Activated CD8-positive, alpha-beta memory T cell treated with anti-CD3 and anti-CD28 coated beads, Interleukin-2, amount 50 U/mL, for 48 hours (primary cell): ENCODE measurements at places on chromosomes 12 and 14.

DNA sequence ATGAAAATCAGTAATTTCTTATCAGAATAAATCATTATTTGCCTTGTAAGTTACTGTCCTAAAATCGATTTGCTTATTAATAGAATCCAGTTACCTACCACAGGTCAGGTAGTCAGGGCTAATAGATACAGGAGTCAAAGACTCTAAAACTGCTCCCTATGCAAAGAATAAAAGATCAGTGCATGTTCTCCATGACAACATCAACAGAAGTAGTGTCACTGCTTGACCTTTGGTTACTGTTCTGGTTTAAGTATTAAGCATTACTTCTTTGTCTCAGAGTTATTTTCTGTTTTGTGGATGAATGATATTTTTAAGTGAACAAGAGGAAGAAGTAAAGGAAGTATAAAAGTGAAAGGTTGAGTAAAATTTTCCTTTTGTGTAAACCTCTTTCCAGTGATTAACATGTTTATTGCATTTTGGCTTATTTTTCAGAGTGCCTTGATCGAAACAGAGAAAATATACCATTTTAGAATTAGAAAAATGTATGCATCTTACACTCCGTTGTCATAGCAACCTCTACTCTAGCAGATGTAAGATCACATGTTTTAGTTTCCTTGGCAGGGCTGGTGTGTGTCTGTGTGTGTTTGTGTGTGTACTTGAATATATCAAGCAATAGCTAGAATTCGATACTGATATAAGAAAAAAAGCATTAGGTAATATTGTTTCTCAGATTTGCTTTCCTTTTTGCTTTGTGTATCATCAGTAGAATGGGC is 44.7 kb downstream of the ABCD2 start:
- DNase-seq: no peak

GRCh38 chr12:3263282-3263681 is 186.1 kb downstream of the TSPAN9 start:
- no peak for DNase-seq

GRCh38 chr12:46489951-46490388 is 117.4 kb upstream of the SLC38A2 start:
- no peak for DNase-seq

DNA sequence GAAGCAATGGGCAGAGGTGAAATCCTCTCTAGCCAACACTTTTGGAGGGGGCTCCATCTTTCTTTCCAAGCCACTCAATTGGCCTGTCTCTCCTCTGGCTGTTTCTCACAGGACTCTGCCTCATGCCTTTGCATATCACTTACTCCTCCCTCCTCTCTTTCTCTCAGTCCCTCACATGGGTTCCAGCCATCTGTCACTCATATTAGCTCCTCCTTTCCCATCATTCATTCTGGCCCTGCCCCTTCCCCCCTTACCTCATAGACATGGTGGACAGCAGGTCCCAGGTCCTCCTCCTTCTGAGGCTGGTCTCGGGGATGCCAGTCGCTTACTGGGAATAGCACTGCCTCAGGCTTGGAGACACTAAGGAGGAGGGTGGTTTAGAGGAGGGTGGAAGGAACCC is 16.6 kb upstream of the ZNF385A start:
- no peak for DNase-seq

DNA sequence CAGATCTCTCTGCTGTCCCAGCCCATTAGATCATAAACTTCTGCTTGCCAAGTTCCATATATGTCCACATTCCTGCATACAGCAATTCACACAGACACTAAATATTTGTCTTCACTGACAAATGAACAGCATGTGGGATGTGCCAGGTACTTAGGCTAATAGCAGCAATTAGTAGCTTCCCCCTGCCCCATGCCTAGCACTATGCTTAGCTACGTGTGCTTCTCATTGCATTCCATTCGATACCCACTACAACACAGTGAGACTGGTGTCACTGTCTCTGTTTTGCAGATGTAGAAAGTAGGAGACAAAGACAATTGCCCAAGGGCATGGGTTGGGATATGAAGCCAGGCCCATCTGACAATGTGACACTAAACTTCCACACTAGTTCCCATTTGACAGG is 308.4 kb downstream of the BCL11B start:
- no peak for DNase-seq

GRCh38 chr12:101713059-101713682 is 15.7 kb downstream of the CHPT1 start:
- DNase-seq: no peak

GRCh38 chr14:59439256-59439965 is 25.8 kb downstream of the GPR135 start:
- no peak for DNase-seq

DNA sequence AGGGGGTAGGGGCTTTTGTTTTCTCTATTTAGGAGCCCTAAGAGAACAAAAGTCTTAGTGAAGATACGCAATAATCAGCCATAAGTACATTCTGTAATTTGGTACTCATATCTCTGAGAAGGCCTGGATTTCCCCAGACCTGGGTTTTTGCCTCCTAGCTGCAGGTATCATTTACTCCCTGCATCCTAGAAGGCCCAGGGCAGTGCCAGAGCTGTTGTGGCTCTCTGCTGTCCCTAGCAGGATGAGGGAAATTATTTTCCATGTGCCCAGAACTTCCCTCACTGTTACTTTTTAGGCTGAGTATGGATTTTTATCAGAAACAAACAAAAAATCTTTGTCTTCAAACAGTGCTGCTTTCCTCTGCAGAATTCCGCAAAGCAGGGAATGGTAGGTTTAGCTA is 192.5 kb upstream of the SYT1 start:
- no peak for DNase-seq

- no peak for DNase-seq
These were observed 36.2 kb upstream of the FBXO21 start for GRCh38 chr12:117226505-117226904.

GRCh38 chr14:66709291-66709690 is 201.3 kb downstream of the GPHN start:
- no peak for DNase-seq

- no peak for DNase-seq
These were observed 1.5 kb downstream of the CAND1 start for GRCh38 chr12:67270622-67271021.

GRCh38 chr12:54301428-54302048 is 723 bp upstream of the NFE2 start:
- no peak for DNase-seq

DNA sequence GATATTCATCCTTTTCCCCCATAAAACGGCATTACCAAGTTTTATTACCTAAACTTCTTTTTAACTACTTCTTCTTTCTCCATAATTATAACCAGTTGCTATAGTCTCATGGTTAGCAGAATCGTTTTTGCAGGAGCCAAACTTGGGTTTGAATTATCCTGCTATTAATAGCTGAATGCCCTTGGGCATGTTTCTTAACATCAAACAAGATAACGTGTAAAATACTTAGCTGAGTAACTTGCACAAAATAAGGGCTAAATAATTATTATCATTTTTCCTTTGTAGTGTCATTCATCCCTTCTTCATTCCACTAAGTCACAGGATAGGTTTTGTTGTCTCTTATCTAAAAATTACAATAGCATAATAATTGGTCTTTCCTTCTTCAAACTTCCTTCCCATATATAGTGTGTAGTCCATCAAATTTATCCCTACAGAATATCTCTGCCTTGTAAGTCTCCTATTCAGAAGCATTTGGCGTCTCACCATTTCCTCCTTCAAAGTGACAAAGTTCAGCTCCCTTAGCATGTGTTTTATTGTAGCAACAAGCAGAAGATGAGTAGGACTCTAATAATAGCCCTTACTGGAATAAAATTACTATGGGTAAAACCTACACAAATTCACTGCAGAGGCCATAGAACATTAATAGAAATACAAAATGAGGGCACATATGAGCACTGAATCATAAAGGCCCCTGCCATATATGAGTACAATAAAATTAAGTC is 63.8 kb downstream of the FAR2 start:
- no peak for DNase-seq

GRCh38 chr14:90440021-90440451 is 43.2 kb downstream of the CALM1 start:
- no peak for DNase-seq

DNA sequence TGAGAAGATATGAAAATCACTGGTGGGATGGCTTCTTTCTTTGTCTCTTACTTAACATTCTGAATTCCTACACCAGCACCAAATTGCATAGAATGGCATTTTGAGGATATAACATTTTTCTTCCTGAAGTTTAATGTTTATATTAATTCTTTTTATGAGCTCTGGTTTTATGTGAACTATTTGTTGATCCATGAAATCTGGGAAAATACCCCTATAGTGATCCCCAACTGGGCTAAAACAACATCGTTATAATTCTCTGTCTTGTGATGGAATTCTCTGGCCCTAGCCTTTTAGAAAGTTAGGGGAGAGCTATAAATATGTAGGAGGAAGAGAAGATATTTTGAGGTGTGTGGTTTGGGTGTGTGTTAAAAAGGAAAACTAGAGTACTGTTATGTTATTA is 29.2 kb downstream of the PELI2 start:
- no peak for DNase-seq

- no peak for DNase-seq
These were observed 432.6 kb downstream of the LRIG3 start for GRCh38 chr12:58487678-58488161.

GRCh38 chr12:54172168-54172567 is 16.6 kb downstream of the SMUG1 start:
- no peak for DNase-seq
